Dermis blood vessel endothelial cell (primary cell): ENCODE measurements at places on chromosomes 12 and 14. TPM values are rescaled to one million over a fixed set of nuclear protein-coding genes. Genes with fewer than 3 reads are reported as not detected.

MYO1H gene
- not detected in 2 replicates for total RNA-seq

SOAT2 gene
- not detected in 2 replicates for total RNA-seq

CRIP2 gene
- total RNA-seq = 265 and 324 TPM in 2 replicates

CD27 gene
- not detected in 2 replicates for total RNA-seq

FGF6 gene
- not detected in 2 replicates for total RNA-seq

AKAP3 gene
- total RNA-seq = 0.85 and 2.4 TPM in 2 replicates

PPP1R36 gene
- total RNA-seq = 0.68 and 1.3 TPM in 2 replicates

TRPV4 gene
- total RNA-seq = 1.4 and 2.5 TPM in 2 replicates

HPD gene
- not detected in 2 replicates for total RNA-seq

- peak; percentile 39 for DNase-seq
Measured at GRCh38 chr12:49720214-49720613, 13.0 kb upstream of the FMNL3 start.

GRCh38 chr12:64218597-64218996 is 3.5 kb downstream of the KICS2 start:
- DNase-seq = no peak

GRCh38 chr12:81759190-81760051 is at the start of gene PPFIA2:
PPFIA2 (minus strand) TSS chr12:81759350.
- no peak for DNase-seq

DNA sequence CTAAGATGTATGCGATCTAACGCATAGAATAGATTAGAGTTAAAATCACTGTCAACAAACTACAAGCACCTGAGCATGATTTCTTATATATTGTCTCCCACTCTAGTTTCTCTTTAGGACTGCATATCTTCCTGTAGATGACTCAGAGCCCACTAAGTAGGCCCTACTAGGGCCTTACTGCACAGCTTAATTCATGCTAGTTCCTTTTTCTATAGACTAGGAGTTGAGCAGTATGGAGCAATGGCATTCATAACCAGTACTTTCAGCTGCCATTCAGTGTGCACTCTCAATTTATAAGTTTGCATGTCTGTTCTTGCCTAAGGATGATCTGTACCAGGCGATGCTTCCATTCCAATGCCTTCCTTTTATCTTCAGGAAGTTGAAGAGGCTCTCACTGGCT is 103.5 kb downstream of the METTL25 start:
- peak; percentile 29 for DNase-seq

- no peak for DNase-seq
Measured at GRCh38 chr14:94466706-94467370, 9.2 kb downstream of the SERPINA9 start.

- DNase-seq = peak; percentile 60
Measured at GRCh38 chr12:26748741-26749431, 84.1 kb downstream of the ITPR2 start.

GRCh38 chr12:27560126-27560525 is 36.1 kb downstream of the PPFIBP1 start:
- no peak for DNase-seq

DNA sequence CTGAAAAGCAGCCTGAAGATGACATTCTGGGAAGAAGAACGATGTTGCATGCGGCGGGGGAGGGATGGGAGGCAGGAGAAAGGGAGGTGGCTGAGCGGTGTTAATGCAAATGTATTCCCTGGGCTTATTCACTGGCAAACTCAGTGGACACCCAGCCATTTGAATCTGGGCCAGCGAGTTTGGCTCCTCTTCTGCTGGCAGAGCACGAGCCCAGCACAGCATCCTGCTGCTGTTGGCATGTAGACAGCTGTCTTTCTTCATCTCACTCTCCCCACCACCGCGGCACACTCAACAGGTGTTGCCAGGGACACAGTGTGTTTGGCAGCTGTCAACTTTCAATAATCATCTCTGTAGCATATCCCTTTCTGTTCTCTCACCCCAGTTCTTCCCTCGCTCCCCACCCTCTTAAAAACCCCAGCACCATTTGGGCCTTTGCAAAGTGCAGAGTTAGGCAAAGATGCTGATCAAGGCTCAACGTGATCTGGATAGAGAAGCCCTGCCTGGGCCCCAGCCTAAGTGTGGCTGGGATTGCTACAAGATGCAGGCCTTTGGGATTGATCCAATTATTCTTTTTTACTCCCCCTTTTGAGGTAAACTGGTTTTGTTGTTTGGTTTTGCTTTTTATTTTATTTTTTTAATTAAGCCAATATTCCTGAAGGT is 131.9 kb downstream of the EXOC5 start:
- DNase-seq = no peak

DNA sequence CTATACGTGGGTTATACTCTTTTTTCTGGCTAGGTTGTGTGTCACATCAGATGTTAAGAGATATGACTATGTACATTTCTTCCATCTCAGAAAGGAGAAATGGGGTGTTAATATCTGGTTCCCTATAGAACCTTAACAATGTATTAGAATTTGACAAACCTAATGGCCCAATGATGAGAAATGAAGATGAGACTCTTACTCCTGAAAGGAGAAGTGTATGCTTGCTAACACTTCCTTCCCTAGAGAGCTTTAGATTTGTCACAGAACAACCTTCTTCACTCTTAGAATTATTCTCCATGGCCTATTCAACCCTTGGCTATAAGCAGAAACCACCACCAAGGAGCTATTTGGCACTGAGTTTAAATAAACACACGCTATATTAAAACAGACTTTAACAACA is 839.6 kb downstream of the GALC start:
- no peak for DNase-seq
